ENCODE measurements at places on chromosomes 11 and 22. TPM values are rescaled to one million over a fixed set of nuclear protein-coding genes. Genes with fewer than 3 reads are reported as not detected.

Gene LRRC55
- total RNA-seq, result 3.0 TPM

GRCh38 chr11:66419825-66420224 lies 1.0 kb upstream of the NPAS4 start:
- no peak overlapping the region for H3K4me3 ChIP-seq
- no peak for DNase-seq
- H3K27me3 ChIP-seq, result peaks cover 24% of the 10 kb centered on the region
- no peaks in the 10 kb centered on the region for H3K36me3 ChIP-seq
- H3K4me1 ChIP-seq, result no peaks in the 10 kb centered on the region
- no peak overlapping the region for H3K27ac ChIP-seq

DNA sequence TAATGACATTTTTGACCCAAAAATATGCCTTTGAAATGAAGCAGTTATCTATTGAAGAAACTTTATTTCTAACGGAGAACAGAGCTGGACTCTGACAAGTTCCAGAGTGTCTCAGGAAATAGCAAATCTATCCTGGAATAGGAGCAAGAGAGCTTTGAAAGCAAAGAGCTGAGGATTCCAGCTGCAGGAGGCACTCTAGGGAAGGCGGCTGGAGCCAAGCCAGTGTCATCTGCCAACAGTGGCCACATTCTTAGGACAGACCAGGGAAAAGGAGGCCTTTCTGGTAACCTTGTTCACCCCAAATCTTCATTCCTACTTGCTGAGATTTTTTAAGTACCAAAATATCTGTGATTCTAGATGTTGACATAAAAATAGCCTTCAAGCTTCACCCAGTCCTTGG lies 493.5 kb upstream of the B3GAT1 start:
- H3K4me1 ChIP-seq, result peaks cover 13% of the 10 kb centered on the region
- H3K27ac ChIP-seq, result no peak overlapping the region
- H3K4me3 ChIP-seq, result no peak overlapping the region
- H3K27me3 ChIP-seq, result no peaks in the 10 kb centered on the region
- H3K36me3 ChIP-seq, result no peaks in the 10 kb centered on the region
- no peak for DNase-seq

DNA sequence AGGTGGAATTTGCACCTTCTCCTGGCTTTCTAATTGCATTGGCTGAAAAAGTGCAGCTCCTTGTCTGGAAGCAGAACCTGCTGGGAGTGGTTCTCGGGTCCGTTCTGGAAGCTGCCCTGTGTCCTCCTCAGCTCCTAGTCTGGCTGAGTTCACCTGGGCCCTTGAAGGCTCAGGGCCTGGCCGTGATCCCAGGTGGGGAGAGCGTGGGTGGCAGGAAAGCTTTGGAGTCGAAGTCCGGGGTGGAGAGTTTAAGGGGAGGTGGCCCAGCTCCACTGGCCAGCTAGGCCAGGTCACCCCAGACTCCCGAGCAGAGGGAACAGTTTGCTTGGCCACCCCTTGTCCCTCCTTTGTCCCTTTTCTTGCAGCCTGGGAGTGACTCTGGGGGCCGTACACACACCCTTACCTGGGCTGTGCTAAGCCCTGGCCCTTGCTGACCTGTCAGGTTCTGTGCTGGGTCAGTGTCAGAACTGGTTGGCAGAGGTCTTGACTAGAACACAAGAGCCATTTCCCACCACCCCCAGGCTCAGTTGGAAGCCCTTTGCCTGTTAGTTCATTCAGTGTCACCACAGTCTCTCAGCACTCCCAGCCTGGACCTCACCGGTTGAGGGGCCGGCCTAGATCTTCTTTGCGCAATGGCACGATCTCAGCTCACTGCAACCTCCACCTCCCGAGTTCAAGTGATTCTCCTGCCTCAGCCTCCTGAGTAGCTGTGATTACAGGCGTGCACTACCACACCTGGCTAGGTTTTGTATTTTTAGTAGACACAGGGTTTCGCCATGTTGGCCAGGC lies 37.3 kb downstream of the LRP5 start:
- no peaks in the 10 kb centered on the region for H3K27me3 ChIP-seq
- no peaks in the 10 kb centered on the region for H3K4me1 ChIP-seq
- H3K4me3 ChIP-seq, result no peak overlapping the region
- no peak overlapping the region for H3K27ac ChIP-seq
- no peak for DNase-seq
- no peaks in the 10 kb centered on the region for H3K36me3 ChIP-seq
